ENCODE measurements at places on chromosomes 7 and 10. TPM values are rescaled to one million over a fixed set of nuclear protein-coding genes. Genes with fewer than 3 reads are reported as not detected.

Gene PTF1A
- total RNA-seq = not detected

Gene GRM8
- total RNA-seq = 2.2 TPM

- no peak for DNase-seq
Observed at GRCh38 chr10:72336259-72337038, 18.3 kb downstream of the DNAJB12 start.

Gene TMEM270
- not detected for total RNA-seq

Gene FFAR4
- not detected for total RNA-seq

DNA sequence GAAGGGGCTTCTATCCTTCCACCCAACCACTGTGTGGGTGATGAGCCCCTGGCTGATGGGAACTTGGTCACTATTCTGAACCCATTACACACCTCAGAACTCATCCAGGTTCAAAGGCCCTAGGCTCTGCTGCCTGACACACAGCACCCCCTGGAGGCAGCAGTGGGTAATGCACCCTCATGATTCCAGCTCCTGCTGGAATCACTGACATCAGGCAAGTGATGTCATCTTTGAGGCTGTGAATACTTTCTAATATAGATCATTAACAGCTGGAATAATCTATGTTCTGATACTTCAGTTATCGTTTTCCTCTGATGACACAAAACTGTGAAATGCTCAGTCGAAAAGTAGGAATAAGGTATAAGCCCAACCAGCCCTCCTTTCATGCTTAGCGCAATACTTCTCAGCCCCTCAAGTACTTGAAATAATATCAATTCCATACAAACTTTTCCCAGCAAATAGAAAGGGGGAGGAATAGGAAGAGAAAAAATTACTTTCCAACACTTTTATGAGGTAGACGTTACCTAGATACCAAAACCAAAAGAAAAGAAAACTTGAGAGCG, 7.5 kb upstream of the RBP3 start:
- DNase-seq = no peak

Gene KEL
- 0.96 TPM for total RNA-seq

Gene TBATA
- not detected for total RNA-seq

- DNase-seq = no peak
Observed at GRCh38 chr7:139640681-139641080, 117.2 kb downstream of the CLEC2L start.

Gene LLCFC1
- total RNA-seq = not detected

DNA sequence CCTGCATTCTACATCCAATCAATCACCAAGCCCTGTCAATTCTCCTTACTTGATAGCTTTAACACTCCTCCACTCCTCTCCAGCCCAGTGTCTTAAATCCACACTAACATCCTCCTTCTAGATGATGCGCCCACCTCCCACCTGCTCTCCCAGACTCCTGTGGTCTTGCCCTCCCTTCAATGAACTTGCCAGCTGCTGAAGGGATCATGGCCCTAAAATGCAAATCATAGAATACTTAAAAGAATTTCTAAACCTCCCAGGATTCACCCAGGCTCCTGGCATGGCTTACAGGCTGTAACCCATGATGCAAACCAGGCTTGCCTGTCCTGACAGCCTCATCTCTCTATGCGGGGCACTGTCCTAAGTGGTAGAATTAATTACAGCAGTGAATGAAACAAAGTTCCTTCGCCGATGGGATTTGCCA, 43.6 kb downstream of the SYPL1 start:
- DNase-seq = no peak

DNA sequence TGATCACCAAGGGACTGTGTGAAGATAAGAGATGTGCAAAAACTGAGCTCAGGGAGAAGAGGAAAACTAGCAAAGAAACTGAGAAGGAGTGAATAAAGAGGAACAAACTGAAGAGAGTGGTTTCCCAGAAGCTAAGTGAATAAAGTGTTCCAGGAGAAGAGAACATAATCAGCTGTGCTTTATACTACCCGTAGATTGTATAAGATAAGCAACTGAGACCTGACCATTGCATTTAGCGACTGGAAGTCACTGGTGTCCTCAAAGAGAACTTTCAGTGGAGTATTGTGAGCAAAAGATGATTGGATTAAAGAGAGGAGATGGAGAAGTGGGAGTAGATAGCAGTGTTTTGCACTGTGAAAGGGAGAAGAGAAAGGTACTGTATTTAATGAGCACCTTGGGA, 14.6 kb downstream of the PHTF2 start:
- DNase-seq = no peak

DNA sequence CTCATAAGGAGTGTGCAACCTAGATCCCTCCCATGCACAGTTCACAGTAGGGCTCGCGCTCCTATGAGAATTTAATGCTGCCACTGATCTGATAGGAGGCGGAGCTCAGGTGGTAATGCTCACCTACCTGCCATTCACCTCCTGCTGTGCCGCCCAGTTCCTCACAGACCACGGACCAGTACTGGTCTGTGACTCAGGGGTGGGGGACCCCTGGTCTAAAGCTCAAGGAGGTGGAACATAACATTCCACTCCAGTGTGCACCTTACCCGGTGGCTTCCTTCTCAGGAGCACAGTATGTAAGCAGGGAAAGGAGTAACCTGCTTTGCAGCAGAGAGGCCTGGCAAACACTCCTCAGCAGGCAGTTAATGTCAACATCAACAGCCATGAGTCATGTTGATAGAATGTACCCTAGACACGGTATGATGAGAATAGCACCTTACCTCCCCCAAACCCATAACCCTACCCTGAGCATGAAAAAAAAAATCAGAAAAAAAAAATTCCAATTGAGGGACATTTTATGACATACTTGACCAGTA, 273.5 kb downstream of the FGFR2 start:
- DNase-seq = no peak

DNA sequence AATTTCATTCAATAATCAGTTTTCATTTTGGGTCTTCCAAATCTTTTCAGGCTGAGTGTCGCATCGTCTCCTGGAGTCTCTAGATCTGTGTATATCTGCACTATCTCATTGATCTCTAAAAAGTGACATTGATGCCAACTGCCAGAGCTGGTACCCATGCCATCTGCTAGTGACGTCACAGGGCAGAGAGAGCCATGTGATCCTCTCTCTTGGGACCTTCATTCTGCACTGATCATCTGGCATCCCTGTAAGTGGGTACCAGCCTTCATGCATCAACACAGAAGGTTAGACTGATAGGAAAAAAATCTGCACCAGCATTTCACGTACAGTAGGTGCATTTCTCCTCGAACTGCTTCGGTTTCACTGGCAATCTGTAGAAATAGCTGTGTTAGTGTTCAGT, at the start of gene NEUROD6:
Gene NEUROD6, minus strand, starts transcription at position 124 of the 400 bp plus-strand sequence. CDS start 1,458 bp downstream, outside the sequence.
- no peak for DNase-seq

GRCh38 chr7:152120210-152120609, 94.7 kb downstream of the GALNT11 start:
- DNase-seq = peak; percentile 4

- no peak for DNase-seq
Observed at GRCh38 chr10:35352512-35352911, 16.2 kb downstream of the CCNY start.

Gene OGA
- 106 TPM for total RNA-seq

Gene JCAD
- 29.0 TPM for total RNA-seq

GRCh38 chr10:22505911-22506685, 160.8 kb downstream of the SPAG6 start:
- DNase-seq = no peak

DNA sequence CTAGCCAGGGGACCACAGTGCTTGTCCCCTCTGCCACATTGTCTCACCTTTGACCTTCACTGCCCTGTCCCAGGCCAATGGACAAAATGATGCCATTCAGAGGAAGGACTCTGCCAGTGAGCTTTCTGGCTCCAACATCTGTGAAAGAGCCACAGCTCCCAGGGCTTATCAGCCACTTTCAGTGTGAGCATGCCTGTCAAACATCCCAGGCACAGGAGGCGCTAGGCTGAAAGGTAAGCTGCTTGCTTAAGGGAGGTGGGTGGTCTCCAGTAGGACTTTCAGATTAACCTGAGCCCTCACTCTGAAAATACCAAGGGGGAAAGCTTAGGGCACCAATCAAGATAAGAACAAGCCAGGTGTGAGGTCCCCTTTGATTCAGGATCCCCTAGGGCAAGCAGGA, 59.8 kb upstream of the GDF10 start:
- no peak for DNase-seq

DNA sequence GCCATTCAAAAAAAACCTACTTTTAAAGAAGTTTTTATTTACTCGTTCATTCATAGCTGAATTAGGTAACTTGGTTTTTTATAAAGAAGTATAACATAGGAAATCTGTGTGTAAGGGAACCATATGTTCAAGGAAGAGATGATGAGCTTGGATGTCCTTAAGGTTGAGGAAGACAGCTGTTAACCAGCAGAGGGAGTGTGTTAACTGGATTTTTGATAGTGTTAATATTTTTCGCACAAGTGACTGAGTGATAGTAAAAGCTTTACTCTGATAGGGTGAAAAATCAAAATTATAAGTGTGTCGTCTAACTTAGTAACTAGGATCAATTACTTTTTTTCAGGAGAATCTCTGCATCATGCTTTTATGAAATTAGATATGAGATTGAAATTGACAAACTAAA, 134.7 kb downstream of the ARL5B start:
- peak; percentile 13 for DNase-seq

Gene CDHR3
- 3.1 TPM for total RNA-seq

Gene AOAH
- total RNA-seq = not detected

- DNase-seq = no peak
Observed at GRCh38 chr10:73911553-73912004, 647 bp downstream of the PLAU start.

Gene COL17A1
- 2.6 TPM for total RNA-seq

Gene LOXL4
- total RNA-seq = 41.2 TPM

Gene GPR141
- not detected for total RNA-seq

Gene NPY4R2
- not detected for total RNA-seq

GRCh38 chr7:7816816-7817536, 98.6 kb upstream of the RPA3 start:
- DNase-seq = no peak

Gene ANKRD2
- 0.36 TPM for total RNA-seq

- no peak for DNase-seq
Observed at GRCh38 chr7:18475488-18475887, 20.1 kb upstream of the HDAC9 start.

Gene RNF148
- total RNA-seq = 0.50 TPM

DNA sequence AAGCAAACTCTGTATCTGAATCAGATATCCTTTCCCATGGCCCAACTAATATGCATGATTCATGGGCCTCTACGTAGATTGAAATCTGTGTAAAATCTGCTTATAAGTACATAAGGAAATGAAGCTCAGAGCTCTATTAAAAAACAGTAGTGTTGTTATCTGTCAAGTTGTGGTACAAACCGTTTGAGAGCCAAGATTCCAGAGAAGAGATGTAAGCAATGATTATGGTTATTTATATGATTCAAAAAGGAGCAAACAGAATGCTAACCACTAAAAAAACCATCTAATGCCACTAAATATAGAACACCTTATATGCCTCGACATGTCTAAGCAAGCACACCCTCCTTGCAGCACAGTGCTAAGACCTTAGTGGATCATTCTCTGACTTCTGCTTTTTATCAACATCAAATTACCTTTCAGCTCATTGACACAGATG, 26.6 kb downstream of the RPP38 start:
- DNase-seq = peak; percentile 91

GRCh38 chr7:114432061-114432460, 17.4 kb downstream of the FOXP2 start:
- DNase-seq = no peak

GRCh38 chr7:26898891-26899290, 34.5 kb upstream of the SKAP2 start:
- no peak for DNase-seq

GRCh38 chr7:129162732-129163131, 18.2 kb downstream of the TSPAN33 start:
- no peak for DNase-seq

GRCh38 chr10:70827086-70827757, 11.5 kb downstream of the SGPL1 start:
- peak; percentile 22 for DNase-seq

GRCh38 chr7:134995239-134996096, 9.2 kb downstream of the AGBL3 start:
- no peak for DNase-seq

Gene TET1
- 7.1 TPM for total RNA-seq

DNA sequence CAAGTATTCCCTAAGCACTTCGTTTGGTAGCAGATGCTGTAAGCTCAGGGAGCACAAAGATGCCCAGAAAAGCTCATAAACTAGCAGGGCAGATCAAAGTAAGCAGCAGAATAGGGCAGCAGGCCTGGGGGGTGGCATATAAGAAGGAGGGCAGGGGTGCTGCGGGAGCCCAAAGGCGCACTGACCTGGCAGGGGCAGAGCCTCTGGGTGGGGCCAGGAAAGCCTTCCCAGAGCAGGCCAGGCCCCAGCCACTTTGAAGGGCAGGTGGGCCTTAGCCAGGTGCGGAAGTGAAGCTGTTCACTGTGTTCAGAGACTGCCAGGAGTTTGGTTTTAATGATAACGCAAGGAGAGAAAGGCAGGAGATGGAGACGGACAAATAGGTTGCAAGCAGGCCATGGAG, 3.9 kb downstream of the GDF10 start:
- no peak for DNase-seq

DNA sequence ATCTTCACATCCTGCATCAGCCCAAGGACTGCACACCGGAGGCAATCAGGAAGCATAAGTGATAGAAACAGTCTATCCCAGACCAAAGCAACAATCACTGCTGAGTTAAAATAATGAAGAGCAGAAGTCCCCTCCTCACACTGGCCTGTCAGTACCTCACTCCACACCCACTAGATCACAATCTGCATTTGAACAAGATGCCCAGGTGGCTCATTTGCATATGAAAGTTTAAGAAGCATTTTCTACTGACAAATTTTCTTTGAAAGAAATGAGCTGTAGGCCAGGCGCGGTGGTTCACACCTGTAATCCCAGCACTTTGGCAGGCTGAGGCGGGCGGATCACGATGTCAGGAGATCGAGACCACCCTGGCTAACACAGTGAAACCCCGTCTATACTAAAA, 77.4 kb downstream of the CUL2 start:
- no peak for DNase-seq

DNA sequence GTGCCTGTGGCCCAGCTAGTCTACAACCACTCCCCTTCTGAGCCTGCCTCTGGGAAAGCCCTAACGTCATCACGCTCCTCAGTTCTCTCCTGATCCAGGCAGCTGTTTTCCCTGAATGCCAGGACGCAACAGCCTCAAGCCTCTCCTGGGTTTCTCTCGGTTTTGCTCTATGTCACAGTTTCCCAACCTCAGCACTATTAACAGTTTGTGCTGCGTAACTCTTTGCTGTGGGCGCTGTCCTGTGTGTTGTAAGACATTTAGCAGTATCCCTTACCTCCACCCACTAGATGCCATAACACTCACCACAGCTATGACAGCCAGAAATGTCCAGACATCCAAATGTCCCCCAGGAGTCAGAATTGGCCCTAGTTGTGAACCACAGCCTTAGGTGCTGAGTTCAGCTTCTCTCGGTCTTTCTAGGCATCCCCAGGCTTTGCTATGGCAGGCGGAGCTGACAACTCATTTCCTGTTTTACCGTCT, 226.3 kb upstream of the NPVF start:
- no peak for DNase-seq

- no peak for DNase-seq
Observed at GRCh38 chr10:95525033-95525418, 36.1 kb downstream of the SORBS1 start.

- no peak for DNase-seq
Observed at GRCh38 chr7:133528796-133529195, 275.9 kb downstream of the EXOC4 start.

All from astrocyte (in vitro differentiated cells and primary cell).